ENCODE measurements at places on chromosomes 7 and 10.

- DNase-seq, result no peak
These were observed 9.2 kb downstream of the AKR1B1 start for GRCh38 chr7:134449680-134450079.

GRCh38 chr10:122139627-122140170 lies 131.4 kb upstream of the BTBD16 start:
- no peak for DNase-seq

GRCh38 chr7:67644151-67644550 lies 647.5 kb downstream of the TYW1 start:
- no peak for DNase-seq

GRCh38 chr10:67072654-67073053 lies 146.8 kb downstream of the LRRTM3 start:
- DNase-seq, result no peak

GRCh38 chr10:103758294-103758681 lies 97.1 kb downstream of the SH3PXD2A start:
- DNase-seq, result no peak

- no peak for DNase-seq
These were observed 2.3 kb downstream of the KLF6 start for GRCh38 chr10:3782451-3783315.

GRCh38 chr10:95405655-95406054 lies 114.9 kb upstream of the PDLIM1 start:
- DNase-seq, result no peak

DNA sequence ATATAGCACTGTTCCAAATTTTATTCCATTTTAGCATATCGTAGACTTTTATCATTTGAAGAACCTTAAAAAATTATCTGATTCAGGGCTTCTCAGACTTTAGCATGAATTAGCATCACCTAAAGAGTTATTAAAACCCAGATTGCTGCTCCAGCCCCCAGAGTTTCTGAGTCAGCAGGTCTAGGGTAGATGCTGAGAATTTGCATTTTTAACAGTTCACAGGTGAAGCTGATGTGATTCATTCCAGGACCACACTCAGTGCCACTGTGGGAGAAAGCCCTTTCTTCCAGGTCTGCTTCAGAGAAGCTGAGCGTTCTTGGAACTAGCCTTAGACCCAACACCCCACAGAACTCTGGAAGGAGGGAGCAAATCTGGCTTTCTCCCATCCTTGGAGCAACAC lies 174.1 kb upstream of the YAE1 start:
- DNase-seq, result no peak

GRCh38 chr7:151439855-151440798 lies at the start of gene CRYGN:
Gene CRYGN, minus strand, starts transcription at chr7:151440141. Its CDS starts 224 bp downstream, at chr7:151439917.
- no peak for DNase-seq

GRCh38 chr7:112431803-112432202 lies 18.5 kb upstream of the IFRD1 start:
- DNase-seq, result no peak

- DNase-seq, result no peak
These were observed 255.4 kb downstream of the TYW1 start for GRCh38 chr7:67251986-67252558.

GRCh38 chr10:36621346-36621745 lies 504.1 kb upstream of the ANKRD30A start:
- DNase-seq, result no peak

- no peak for DNase-seq
These were observed 2.1 kb upstream of the C7orf25 start for GRCh38 chr7:42914009-42914408.

GRCh38 chr7:40899151-40899550 lies 764.3 kb downstream of the SUGCT start:
- no peak for DNase-seq

DNA sequence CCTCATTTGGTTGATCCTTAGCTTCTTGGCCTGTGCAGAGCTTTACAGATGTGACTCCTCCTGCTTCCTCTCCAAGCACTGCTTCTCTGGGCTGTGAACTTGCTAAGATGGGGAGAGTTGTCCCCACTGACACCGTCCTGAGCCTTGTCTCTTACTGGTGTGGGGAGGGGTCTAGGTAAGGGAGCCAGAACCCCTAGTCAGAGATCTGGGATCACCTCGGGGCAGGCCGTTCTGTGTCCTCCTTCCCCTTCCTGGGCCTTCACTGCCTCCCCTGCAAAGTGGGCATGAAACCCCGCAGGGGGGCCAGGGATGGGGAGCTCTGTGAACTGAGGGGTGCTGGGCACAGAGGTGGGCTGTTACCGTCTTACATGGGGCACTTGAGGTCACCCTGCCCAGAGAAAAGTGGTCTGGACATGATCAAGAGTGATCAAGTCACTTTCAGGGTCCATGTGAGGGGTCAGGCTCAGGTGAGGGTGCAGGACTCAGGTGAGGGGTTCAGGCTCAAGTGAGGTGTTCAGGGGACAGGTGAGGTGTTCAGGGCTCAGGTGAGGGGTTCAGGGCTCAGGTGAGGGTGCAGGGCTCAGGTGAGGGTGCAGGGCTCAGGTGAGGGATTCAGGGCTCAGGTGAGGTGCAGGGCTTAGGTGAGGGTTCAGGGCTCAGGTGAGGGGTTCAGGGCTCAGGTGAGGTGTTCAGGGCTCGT lies 86.2 kb downstream of the ADCY1 start:
- DNase-seq, result no peak

GRCh38 chr7:148893071-148893470 lies 9.0 kb upstream of the EZH2 start:
- DNase-seq, result no peak

GRCh38 chr10:135132-135600 lies at the start of gene ZMYND11:
Gene ZMYND11, plus strand, starts transcription at chr10:135455. Its CDS starts 44,558 bp downstream, at chr10:180013.
- peak; percentile 24 for DNase-seq

DNA sequence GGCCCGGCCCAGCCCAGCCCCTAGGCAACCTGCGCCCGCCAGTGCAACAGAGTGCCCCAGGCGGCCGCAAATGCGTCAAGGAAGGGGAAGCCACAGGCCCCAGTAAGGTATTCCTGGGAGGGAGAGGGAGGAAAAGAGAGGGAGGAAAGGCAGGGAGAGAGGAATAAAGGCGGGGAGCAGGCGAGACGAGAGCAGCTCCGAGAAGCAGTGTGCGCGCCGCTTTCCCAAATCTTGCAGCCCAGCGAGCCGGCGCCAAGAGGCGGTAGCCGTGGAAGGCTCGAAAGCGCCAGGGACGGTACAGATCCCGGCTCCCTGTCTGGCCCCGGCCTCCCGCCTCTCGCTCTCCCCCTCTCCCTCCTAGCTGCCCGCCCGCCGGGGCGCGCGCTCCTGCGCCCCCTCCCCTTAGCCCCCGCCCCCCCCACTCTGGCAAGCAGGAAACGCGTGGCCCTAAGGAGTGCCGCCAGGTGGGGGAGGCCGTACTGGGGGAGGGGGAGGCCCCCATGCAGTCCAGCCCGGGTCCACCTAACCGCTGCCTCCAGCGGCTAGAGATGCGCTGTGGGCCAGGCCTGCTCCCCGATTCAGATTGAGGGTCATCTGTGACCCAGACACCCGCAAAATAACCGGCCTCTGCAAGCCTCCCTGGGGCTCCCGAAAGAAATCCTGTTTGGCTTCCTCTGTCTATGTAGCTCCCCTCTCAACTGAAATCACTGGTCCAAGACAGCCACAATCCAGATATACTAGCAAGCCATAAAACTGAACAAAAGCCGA lies 4.3 kb downstream of the HOXA10 start:
- DNase-seq, result no peak

GRCh38 chr10:44387853-44388251 lies 3.0 kb upstream of the CXCL12 start:
- no peak for DNase-seq

DNA sequence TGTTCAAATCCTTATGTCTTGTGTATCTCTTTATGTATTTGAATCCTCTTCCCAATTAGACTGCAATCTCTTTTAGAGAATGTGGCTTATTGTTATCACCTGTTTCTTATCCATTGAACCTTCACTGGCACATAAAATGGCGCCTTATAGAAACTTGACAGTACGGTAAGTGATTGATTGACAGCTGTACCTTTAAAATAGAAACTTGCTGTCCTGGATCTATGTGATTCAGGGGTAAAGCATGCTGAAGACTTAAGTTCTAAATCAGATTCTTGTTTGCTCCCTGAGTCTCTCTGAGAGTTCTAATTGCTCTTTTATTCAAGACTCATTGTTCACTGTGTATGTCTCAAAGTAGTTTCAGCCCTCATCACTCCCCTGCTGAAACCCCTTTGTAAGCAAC lies 91.3 kb downstream of the CACNB2 start:
- DNase-seq, result no peak

- no peak for DNase-seq
These were observed 12.3 kb downstream of the KLHL7 start for GRCh38 chr7:23117841-23118240.

- DNase-seq, result peak; percentile 42
These were observed 33.9 kb downstream of the CACUL1 start for GRCh38 chr10:118720685-118721538.

GRCh38 chr7:99131290-99131689 lies 12.6 kb downstream of the SMURF1 start:
- no peak for DNase-seq

DNA sequence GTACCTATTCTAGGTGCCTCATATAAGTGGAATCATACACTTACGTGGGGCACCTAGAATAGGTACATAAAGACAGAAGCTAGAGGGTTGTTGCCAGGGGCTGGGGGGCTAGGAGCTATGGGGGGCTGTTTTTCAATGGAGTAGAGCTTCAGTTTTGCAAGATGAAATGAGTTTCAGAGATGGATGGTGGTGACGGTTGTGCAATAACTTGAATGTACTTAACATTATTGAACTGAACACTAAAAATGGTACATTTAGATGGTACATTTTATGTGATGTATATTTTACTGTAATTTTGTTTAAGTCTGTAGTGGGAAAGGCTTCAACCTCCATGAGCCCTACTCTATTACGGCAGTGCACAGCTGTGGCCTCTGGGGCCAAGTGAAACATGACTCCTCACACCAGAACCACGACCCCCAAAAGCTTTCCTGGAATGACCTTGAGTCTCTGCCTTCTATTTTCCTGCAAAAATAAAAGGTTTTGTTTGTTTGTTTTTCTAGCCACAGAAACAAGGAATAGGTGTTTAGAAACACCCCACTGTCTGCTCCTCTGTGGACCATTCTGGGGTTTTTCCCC lies 147.3 kb upstream of the PLXNA4 start:
- no peak for DNase-seq

DNA sequence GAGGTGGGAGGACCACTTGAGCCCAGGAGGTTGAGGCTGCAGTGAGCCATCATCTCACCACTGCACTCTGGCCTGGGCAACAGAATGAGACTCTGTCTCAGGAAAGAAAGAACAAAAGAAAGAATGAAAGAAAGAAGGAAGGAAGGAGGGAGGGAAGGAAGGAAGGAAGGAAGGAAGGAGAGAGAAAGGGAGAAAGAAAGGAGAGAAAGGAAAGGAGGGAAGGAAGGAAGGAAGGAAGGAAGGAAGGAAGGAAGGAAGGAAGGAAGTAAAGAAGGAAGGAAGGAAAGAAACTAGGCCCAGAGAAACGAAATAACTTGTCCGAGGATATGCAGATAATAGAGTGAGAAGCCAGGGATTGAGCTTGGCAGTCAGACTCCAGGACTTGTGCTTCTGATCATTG lies 102.1 kb downstream of the SKIDA1 start:
- no peak for DNase-seq

DNA sequence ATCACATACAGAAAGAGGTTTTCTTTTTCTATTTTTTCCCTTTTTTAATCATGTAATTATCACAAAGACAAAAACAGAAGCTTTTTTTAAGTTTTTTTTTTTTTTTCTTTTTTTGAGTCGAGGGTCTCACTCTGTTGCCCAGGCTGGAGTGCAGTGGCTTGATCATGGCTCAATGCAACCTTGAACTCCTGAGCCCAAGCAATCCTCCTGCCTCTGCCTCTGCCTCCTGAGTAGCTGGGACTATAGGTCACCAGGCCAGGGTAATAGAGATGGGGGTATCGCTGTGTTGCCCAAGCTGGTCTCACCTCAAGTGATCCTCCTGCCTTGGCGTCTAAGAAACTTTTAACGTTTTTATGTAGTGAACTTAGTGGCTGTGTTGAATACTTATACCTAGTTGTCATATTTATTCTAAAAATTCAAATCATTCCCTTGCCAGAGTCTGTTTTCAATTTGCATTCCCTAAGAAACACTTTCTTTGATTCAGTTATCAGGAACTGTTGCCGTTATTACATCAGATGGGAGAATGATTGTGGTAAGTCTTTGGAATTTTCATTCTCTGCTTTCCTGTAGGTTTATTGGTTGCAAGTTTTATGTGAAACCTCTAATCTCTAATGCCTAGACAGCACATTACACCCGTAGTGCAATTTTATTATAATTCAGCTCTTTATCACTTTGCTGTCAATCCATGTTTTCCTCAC lies 1.3 kb downstream of the LSM8 start:
- DNase-seq, result no peak

- no peak for DNase-seq
These were observed 67.8 kb downstream of the DOCK4 start for GRCh38 chr7:112138325-112138852.

GRCh38 chr10:13994932-13995331 lies 335.8 kb downstream of the FRMD4A start:
- no peak for DNase-seq

GRCh38 chr7:32298408-32299132 lies 191.6 kb downstream of the LSM5 start:
- no peak for DNase-seq
